ENCODE measurements at places on chromosomes 2 and 18.

- peak; percentile 59 for DNase-seq
Observed at GRCh38 chr18:78242806-78243205, 736.8 kb upstream of the SALL3 start.

DNA sequence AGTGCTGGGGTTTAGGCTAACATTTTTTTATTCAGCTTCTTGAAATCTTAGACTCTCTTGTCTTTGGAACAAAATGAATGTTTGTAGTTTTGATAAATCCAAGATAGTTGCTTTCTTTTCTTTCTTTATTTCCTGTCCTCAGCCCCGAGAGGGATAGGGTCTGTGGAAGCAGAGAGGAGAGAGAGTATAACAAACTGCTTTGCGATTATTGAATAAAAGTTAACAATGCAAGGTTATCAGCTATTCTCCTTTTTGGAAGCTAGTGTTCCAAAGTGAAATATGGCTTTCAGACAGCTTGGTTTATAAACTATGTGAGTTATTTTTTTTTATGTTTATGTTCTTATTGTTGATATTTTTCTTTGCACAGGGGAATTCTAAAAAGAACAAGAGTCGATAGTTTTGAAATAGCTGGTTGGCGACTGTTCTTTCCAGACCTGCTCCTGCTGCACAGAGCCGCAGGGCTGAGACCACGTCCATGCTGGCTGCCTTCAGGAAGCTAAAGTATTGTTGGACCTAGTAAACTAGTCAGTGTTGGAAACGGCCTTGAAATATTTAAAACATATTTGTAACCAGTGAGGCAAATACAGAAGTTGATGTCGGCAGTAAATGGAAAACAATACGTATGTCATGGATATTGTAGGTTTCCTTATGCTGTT lies 15.5 kb upstream of the STON1 start:
- peak; percentile 43 for DNase-seq

DNA sequence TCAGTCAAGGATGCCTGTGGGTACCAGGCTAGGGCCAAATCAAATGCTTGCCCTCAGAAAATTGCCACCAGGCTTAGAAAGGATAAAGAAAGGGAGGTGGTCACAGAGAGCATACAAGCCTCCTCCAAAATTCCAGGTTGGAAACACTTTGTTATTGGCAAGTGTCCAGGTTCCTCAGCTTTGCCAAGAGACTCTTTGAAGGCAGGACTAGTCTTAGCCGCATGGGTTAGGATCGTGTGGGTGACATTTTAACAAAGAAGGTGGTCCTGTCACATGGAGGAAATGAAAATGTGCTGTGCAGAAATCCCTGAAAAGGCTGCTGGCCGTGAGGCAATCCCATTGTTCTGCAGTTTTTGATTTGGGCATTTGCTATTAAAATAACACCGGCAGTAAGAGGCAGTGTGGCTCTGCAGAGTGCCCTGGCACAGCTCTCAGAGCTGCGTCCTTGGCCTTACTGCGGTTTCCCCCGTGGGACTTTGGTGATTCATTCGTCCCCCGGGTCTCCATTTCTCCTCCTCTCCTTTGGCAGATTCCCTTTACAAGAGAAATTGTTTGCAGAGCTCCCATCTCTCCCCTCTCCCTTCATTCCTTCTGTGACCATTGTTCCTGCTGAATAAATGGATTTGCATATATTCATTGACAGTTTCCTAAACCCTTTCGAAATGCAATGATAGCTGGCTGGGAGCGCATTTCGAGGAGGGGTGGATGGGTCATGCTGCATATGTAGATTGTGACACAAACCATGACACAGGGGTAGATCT lies 187.3 kb downstream of the VAPA start:
- DNase-seq = peak; percentile 45

DNA sequence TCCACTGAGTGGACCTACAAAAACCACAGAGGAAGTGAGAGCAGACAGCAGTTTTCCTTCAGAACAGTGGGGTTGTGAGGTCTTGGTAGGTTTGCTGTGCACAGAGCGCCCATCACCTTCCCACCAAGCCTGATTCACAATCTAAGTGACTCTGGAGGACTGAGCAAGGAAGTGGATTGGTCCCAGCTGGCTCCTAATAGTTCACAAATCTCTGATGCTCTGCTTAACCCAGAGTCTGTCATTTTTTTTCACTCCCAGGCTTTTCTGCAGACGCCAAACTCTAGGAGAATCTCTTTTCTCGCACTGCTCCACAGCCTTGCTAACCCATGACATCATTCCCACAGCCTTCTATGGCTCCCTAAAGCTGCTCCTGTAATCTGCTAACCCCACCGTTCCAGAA lies 280.4 kb downstream of the C1D start:
- peak; percentile 36 for DNase-seq

- peak; percentile 79 for DNase-seq
Observed at GRCh38 chr18:36688020-36688965, 140.5 kb downstream of the TPGS2 start.

DNA sequence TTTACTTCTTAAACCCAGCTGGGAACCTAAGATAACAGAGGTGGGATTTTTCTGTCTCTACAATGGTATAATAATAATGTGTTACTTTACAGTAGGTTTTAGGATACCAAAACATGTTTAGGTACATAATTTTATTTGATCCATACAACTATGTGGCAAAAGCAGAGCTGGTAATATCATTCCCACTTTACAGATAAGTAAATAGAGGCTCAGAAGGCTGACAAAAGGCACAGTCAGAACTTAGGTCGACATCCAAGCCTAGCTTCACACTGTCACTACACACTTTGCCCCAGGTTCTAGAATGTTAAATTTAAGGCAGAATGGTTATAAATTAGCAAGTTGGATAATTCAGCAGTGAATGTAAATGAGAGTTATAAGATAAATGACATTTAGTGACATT lies 189.6 kb upstream of the PARD3B start:
- no peak for DNase-seq

GRCh38 chr2:103792042-103792441 lies 1030.2 kb downstream of the TMEM182 start:
- DNase-seq = no peak

- DNase-seq = no peak
Observed at GRCh38 chr18:49479381-49480137, 7.5 kb downstream of the C18orf32 start.

- peak; percentile 90 for DNase-seq
Observed at GRCh38 chr18:23356915-23357601, 96.0 kb upstream of the RIOK3 start.

GRCh38 chr2:80073134-80073561 lies 231.4 kb downstream of the LRRTM1 start:
- DNase-seq = peak; percentile 69

DNA sequence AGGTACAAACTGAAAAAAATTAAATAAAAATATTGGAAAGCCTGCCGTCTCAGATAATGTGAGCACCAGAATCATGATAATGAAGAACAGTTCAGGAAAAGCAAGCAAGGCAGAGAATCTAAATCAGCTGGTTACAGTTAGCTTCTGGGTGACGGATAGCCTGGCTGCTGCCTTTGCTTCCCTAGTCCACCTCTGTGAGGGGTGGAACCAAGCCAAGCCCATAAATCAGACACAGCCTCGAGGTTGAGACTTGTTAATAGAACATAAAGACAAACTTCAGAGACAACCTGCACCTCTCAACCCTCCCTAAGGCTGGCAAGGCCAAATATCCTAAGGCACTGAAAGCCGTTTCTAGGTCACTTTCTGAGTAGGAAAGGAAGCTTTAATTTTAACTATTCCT lies 334.7 kb upstream of the SLC39A10 start:
- no peak for DNase-seq

- no peak for DNase-seq
Observed at GRCh38 chr2:128416109-128416785, 97.6 kb upstream of the HS6ST1 start.

DNA sequence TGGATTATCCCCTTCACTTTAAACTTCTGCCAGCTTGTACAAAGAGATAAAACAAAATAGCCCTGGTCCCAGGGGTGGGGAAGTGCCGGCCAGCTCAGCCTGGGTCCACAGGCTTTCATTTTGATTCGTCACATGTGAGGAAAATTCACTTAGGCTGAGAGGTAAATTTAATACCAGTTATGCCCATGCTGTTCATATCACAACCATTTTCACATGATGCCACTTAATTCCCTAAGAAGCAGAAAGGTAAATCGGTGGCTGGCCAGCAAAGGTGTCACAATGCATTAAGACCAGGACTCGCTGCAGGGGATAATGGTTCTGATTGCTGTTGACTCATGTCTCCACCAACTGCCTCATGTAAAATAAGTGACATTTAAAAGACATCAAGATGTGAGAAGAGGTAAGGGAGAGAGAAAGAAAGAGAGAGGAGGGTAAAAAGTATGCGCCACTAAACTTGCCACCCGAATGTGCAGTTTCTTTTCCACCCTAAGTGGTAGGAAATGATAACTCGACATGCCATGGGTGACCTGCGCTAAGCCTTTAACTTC lies 261.0 kb upstream of the SIX3 start:
- no peak for DNase-seq

DNA sequence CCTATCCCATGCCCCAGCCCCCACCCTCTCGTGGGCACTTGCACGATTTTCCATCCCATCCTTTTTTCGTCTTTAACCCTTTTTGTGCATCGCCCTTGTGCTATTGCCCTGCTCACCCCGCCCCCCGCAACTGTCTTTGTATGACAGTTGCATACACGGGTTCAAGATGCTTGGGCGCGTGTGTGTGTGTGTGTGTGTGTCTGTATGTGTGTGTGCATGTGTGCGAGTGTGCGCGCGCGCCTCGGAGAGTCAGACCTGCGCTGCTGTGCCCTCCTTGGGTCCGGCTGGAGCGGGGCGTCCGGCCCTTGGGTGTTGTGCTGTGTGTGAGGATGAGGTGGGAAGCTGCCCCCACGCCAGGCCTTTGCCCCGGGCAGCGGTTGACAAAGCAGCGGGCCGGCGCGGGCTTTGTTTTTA lies 230.7 kb downstream of the HAUS1 start:
- no peak for DNase-seq

GRCh38 chr2:95025406-95026319 lies at the start of gene MAL:
MAL (plus strand) TSS chr2:95025708; CDS start chr2:95025793, 85 bp downstream.
- peak; percentile 11 for DNase-seq

- DNase-seq = no peak
Observed at GRCh38 chr2:28334527-28334894, 58.1 kb upstream of the FOSL2 start.

DNA sequence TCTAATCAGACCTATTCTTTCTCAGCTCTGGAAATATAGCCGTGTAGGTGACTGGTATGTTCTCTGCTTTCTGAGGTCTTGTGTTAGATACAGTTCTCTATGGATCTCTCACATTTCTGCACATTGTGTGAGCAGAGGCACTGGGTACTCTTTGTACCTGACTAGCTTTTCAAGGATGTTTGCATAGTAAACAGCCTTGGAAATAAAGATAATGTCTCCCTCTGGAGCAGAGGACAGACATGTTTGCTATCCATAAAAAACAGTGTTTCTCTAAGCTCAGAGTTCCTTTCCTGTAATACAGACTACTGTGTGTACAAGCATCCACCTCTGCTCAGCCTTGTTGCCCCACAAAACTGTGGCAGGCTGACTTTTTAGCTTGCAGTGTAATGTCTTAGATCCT lies 279.2 kb downstream of the CTNNA2 start:
- no peak for DNase-seq

GRCh38 chr2:43518181-43518580 lies 77.7 kb downstream of the THADA start:
- DNase-seq = peak; percentile 40

DNA sequence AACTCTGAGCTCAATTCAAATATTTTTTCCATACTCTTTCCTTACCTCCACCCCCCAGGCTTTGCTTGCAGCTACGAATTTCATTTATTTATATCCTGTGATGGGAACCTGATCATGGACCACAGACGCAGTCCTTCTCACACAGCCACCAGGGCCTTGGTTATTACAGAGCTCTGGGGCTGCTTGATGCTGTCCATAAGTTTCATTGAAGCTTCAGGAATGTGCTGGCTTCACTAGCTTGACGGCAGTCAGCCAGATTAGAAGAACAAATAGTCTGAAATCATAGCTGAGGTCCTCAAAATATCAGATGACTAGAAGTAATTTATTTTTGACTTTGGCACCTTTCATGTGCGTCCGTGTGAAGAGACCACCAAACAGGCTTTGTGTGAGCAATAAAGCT lies 104.9 kb downstream of the VWA3B start:
- no peak for DNase-seq

- no peak for DNase-seq
Observed at GRCh38 chr2:204359076-204359475, 186.2 kb upstream of the PARD3B start.

DNA sequence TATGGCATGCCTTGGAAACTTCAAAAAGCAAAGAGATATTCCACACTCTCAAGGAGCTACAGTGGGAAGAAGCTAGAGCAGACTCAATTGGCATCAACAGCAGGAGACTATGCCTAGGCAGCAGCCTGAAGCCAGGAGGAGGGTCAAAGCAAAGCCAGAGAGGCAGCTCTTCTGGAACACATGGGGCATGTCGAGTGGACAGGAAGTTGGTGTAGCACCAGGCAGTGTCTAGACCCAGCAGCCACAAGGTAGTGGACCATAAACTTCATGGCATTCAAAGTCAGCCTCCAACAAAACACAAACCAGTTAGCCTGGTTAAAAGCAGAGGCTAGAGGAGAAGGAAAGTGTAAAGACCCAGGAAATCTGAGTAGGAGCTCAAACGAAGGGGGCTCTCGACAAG lies 311.2 kb upstream of the PKDCC start:
- DNase-seq = no peak

DNA sequence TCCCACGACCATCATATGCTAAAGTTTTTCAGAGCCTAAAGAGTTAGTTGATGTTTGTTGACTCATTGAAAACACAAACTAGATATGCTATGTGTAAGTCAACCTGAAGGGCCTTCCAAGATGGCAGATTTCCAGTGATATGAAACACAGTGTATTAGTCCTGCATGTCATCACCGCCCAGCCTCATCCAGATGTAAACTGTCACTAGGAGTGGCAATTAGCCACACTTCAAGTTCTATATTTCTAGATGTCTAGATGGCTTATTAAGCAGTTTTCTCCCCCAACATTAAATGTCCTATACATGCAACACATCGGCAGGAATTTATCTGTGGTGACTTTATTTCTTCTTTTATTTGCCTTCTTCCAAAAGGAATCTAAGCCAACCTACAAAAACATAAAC lies 444.1 kb upstream of the SMIM21 start:
- no peak for DNase-seq
